Activated naive CD8-positive, alpha-beta T cell treated with anti-CD3 and anti-CD28 coated beads for 36 hours (primary cell): ENCODE measurements at places on chromosomes 3 and 15. TPM values are rescaled to one million over a fixed set of nuclear protein-coding genes. Genes with fewer than 3 reads are reported as not detected.

GRCh38 chr3:171351676-171352075 is 108.5 kb downstream of the TNIK start:
- no peak overlapping the region for H3K4me3 ChIP-seq
- no peak overlapping the region for H3K27ac ChIP-seq
- peaks cover 58% of the 10 kb centered on the region for H3K4me1 ChIP-seq
- peaks cover 4% of the 10 kb centered on the region for H3K36me3 ChIP-seq

CILP gene
- not detected for total RNA-seq

DNA sequence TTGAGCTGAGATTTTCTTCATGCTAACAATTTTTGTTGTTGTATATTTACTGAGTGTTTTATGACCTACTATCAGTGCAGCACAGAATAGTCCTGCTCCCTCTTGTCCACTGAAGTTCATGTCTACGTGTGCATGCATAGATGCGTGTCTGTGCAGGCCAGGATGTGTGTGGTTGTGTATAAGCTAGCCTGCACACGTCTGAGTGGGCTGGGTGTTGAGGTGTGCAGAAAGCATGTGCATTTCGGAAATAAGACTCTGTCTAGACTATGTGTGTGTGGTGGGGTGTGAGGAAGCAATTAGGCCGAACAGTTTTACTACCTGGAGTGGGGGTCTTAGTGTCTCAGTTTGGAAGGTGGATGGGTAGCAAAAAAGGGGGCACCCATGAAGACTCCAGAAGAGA is 39.2 kb downstream of the ATP2B2 start:
- no peaks in the 10 kb centered on the region for H3K36me3 ChIP-seq
- H3K4me3 ChIP-seq, result no peak overlapping the region
- no peak for DNase-seq
- H3K27ac ChIP-seq, result no peak overlapping the region
- peaks cover 1% of the 10 kb centered on the region for H3K4me1 ChIP-seq

DNA sequence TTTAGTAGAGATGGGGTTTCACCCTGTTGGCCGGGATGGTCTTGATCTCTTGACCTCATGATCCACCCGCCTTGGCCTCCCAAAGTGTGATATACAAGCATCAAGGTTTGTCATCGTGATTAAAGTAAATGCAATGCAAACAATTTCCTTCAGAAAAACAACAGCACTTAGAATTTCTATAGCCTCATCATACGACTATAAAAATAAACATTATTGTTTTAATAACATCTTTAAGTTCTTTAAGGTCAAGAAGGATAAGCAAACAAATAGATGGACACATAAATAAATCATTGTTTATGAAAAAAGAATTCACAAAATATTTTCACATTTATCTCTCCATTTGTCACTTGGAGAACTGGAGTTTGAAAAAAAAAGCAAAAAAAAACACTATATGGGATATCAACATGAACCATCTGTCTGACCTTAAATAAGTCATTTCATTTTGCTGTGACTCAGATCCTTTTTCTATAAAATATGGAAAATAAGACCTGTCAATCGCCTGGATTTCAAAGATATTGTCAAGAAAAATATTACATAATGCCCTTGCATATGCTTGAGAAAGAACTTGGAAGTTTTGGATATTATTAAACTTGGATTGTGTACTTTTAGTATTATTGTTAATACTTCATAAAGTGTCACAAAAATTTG is 642.0 kb upstream of the KCNMB2 start:
- no peak overlapping the region for H3K27ac ChIP-seq
- DNase-seq, result no peak
- H3K4me1 ChIP-seq, result no peaks in the 10 kb centered on the region
- H3K27me3 ChIP-seq, result no peaks in the 10 kb centered on the region
- H3K36me3 ChIP-seq, result peaks cover 7% of the 10 kb centered on the region

GRCh38 chr3:11140030-11140712 is 14.1 kb upstream of the HRH1 start:
- H3K27ac ChIP-seq, result no peak overlapping the region
- peaks cover 12% of the 10 kb centered on the region for H3K4me1 ChIP-seq
- no peaks in the 10 kb centered on the region for H3K36me3 ChIP-seq
- DNase-seq, result peak; percentile 51
- H3K27me3 ChIP-seq, result peaks cover 20% of the 10 kb centered on the region

DNA sequence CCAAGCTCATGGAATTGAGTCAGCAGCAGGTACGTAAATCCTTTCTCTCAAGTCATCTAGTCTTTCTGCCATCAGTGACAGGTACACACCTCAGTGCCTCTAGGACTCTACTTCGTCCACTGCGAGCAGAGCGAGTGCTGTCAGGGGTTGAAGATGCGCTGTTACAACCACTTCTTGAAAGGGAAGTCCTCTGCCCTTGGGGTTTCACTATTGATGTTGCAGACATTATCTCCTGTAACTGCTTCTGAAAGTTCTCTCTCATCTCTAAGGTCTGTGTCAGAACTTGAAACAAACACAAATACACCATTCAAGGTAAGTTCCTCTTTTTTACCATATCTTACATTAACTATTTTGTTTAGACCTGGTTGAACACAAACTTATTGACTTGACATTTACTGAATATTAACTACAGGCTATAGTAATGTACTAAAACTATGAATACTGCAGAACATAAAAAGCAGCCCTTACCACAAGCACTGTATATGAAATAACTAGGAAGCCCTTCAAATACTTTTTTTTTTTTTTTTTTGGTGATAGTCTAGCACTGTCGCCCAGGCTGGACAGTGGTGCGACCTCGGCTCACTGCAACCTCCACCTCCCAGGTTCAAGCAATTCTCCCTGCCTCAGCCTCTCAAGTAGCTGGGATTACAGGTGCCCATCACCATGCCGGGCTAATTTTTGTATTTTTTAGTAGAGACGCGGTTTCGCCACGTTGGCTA is 41.5 kb downstream of the TOPBP1 start:
- peaks cover 39% of the 10 kb centered on the region for H3K36me3 ChIP-seq
- no peak for DNase-seq
- H3K4me3 ChIP-seq, result no peak overlapping the region
- H3K27me3 ChIP-seq, result no peaks in the 10 kb centered on the region

- no peaks in the 10 kb centered on the region for H3K27me3 ChIP-seq
- H3K4me1 ChIP-seq, result no peaks in the 10 kb centered on the region
- no peak for DNase-seq
- no peaks in the 10 kb centered on the region for H3K36me3 ChIP-seq
Observed at GRCh38 chr3:74344865-74345440, 269.5 kb downstream of the CNTN3 start.

GRCh38 chr15:53580366-53580765 is 179.1 kb downstream of the WDR72 start:
- H3K36me3 ChIP-seq, result no peaks in the 10 kb centered on the region
- H3K4me1 ChIP-seq, result no peaks in the 10 kb centered on the region
- H3K27ac ChIP-seq, result no peak overlapping the region
- no peak for DNase-seq
- peaks cover under 1% of the 10 kb centered on the region for H3K27me3 ChIP-seq

SCAANT1 gene
- total RNA-seq, result not detected

GRCh38 chr3:32405155-32405554 is 13.5 kb downstream of the CMTM7 start:
- H3K27me3 ChIP-seq, result no peaks in the 10 kb centered on the region
- DNase-seq, result no peak
- H3K4me3 ChIP-seq, result no peak overlapping the region
- H3K4me1 ChIP-seq, result peaks cover 60% of the 10 kb centered on the region
- H3K27ac ChIP-seq, result no peak overlapping the region

SORD gene
- 36.0 TPM for total RNA-seq

GRCh38 chr3:88019024-88019423 is 39.8 kb downstream of the CGGBP1 start:
- no peak overlapping the region for H3K27ac ChIP-seq
- no peaks in the 10 kb centered on the region for H3K36me3 ChIP-seq
- no peaks in the 10 kb centered on the region for H3K27me3 ChIP-seq
- H3K4me3 ChIP-seq, result no peak overlapping the region
- peaks cover 10% of the 10 kb centered on the region for H3K4me1 ChIP-seq
